H54 (cell line): ENCODE measurements at places on chromosomes 5 and 9.

GRCh38 chr5:148386041-148386440 lies 2.3 kb downstream of the FBXO38 start:
- no peak for DNase-seq

DNA sequence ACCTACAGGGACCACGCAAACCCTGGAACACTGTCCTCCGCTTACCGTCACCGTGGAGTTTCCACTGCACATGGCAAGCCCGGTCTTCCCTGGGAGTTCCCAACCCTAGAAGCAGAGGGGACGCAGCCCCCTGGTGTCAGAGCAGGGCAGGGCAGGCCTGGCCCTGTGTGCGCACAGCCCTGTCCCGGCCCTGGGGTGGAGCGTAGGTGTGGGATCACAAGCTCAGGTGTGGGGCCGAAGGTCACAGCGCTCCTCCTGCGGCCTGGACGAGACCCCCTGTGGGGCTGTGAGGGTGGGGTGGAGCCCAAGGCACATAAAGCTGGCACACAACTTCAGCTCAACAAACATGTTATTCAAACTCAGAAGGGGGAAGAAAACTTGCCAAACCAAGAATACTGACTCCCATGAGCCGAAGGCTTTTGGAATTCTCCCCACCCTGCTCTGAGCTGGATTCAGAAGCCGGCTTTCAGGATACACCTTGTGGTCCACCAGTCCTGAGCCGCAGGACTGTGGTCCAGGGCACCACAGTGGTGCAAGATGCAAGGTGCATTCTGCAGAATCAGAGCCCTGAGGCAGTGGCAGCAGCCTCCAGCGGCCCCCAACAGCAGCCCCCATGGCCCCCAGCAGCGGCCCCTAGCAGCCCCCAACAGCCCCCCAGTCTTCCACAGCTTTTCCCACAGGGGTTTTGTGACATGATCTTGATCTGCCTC lies 11.8 kb upstream of the EXOC3 start:
- DNase-seq: peak; percentile 74

- no peak for DNase-seq
Measured at GRCh38 chr5:4204276-4205141, 608.9 kb downstream of the IRX1 start.

DNA sequence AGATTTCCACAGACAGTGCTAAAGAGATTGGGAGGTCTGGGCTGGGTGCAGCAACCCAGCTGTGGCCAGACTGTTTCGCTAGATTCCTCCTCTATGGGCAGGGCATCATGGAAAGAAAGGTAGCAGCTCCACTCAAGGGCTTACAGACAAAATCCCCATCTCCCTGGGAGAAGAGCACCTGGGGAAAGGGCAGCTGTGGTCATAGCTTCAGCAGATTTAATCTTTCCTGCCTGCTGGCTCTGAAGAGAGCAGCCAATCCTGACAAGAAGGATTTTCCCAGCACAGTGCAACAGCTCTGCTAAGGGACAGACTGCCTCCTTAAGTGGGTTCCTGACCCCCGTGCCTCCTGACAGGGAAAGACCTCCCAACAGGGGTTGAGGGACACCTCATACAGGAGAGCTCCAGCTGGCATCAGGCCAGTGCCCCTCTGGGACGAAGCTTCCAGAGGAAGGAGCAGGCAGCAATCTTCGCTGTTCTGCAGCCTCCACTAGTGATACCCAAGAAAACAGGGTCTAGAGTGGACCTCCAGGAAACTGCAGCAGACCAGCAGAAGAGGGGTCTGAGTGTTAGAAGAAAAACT lies 1379.3 kb upstream of the ACO1 start:
- DNase-seq: no peak

DNA sequence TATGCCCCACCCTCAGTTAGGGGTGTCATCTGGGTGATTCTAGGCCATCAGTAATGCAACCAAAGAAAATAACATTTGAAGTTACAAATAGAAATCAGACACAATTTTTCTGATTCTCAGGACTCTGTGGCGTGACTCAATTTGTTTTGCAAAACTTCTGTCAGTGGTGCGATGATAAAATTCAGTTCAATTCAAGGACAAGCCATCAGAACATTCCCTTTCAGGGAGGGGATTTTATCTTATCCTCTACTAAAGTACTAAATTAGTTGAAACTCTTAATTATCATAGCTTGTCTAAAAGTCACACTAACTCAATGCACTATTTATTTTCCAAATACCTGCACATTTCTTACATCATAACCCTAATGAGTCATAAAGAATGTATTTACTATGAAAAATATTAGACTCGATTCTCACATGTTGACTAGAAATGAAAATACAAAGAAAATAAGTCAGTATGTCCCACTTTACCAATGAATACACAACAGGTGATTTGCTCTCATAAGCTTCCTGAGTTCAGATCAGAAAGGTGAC lies 28.2 kb downstream of the HTR4 start:
- no peak for DNase-seq

- peak; percentile 9 for DNase-seq
Measured at GRCh38 chr9:928363-929042, 48.0 kb upstream of the DMRT3 start.

GRCh38 chr9:113963017-113963620 lies 87.0 kb downstream of the ZNF618 start:
- DNase-seq: peak; percentile 43

DNA sequence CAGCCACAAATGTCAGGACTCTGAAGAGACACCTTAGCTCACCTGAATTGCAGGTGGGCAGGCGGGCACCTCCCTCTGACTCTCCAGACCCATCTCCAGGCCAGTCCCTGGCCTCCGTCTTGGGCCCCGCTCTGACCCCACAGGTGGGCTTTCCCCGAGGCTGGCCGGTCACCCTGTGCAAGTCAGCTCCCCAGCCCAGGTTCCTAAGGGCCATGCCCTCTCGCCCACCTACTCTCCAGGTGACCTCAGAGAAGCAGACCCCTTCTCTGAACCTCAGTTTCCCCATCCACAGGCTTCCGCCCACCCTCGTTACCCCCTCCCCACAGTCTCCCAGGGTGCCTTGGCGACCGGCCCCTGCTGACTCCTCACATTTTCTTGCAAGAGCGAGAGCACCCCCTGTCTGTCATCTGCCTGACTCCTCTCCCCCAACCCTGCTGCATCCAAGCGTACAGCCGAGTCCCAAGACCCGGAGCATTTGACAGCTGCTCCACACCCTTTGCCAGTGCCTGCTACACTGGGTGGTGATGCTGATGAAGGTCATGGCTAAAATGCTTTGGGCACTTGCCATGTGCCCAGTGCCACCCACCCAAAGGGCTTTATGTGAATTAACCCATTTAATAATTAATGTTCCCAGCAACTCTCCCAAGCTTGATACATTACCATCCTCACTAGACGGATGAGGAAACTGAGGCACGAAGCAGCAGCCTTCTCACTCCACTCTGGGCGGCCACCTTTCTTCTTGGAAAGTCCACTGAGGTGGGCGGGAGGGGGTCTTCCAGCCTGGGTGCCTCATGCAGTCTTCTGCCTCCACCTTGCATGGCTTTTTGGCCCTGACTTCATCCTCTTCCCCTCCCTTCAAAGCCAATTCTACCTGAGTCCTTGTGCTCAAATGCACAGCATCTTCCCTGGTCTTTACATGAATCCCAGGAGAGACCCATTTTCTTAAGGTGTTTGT lies 51.1 kb upstream of the ORM1 start:
- no peak for DNase-seq

GRCh38 chr9:89714321-89714720 lies 109.5 kb downstream of the GADD45G start:
- DNase-seq: no peak

DNA sequence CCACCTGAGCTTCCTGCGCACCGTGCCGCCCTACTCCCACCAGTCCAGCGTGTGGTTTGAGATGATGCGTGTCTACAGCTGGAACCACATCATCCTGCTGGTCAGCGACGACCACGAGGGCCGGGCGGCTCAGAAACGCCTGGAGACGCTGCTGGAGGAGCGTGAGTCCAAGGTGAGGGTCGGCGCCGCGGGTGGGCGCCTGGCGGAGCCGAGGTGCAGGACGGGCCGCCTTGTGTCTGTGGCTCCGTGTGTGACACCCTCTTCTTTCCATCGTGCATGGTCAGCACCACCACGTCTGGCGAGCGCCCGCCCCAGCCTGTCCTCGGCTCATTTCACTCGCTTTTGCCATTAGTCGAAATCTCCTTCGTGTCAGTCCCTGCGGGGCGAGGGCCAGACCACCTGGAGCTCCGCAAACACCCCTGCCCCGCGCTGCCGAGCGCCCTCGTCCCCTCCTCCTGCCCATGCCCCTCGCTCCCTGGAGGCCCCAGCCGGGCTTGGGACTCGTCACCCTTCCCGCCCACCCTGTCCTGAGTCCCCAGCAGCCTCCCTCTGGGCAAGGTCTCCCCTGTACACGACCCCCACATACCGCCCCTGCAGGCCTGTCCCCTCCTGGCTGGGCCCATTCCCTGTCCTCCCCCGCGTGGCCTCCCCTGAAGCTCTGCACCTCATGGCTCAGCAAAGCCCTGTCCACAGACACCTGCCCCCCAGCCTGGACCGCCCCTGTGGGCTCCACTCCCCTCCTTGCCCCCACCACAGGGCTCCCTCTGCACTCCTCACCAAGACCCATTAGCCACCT lies 7.0 kb downstream of the GRIN1 start:
- DNase-seq: no peak

DNA sequence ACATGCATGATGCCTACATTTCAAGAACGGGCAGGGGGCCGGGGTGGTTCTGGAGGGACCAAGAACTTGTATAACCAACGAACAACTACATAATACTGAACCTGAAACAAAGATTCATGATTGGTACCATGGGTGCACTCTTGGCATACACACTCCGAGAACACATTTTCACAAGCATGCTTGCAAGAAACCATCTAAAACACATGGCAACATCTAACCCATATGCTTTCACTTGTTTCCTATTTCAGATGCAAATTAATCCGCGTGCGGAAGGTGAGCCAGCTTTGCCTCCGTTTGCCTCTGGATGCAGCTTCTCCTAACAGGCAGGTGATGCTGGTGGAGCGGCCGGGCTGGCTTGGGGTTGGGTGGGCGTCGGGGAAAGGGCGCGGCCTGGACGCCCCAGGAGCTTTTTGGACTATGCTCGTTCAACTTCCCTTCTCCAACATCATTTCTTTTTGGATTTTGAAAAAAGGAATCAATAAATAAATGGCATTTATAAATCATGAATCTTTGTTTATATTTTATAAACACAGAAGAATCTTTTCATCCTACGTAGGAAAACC lies 12.5 kb upstream of the SEC16A start:
- DNase-seq: no peak

- DNase-seq: peak; percentile 60
Measured at GRCh38 chr9:77807281-77807683, 159.2 kb upstream of the GNA14 start.

- DNase-seq: no peak
Measured at GRCh38 chr9:79292731-79293280, 279.0 kb upstream of the TLE4 start.
